ENCODE measurements at places on chromosomes 7 and 10.

- DNase-seq: no peak
Measured at GRCh38 chr10:16547973-16548372, 26.3 kb upstream of the C1QL3 start.

DNA sequence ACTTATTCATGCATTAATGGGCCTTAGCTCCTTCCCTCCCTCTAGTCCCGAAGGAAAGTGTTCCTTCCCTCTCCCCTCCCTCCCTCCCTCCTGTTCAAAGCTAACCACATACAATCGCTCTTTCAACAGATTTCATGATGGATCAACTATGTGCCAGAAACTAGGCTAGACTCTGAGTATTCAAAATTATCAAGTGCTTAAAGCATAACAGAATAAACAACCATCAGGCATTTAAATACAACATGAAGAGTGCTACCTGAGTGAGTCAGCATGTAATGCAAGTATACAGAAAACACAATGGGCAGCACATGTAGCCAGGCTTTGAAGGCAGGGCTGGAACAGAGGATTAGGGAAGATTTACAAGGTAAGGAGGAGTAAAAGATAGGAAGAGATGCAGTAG is 11.3 kb downstream of the CHCHD3 start:
- DNase-seq: no peak

GRCh38 chr7:2546776-2547586 is 8.3 kb downstream of the BRAT1 start:
- DNase-seq: no peak

GRCh38 chr10:127962205-127962604 is 55.3 kb downstream of the PTPRE start:
- no peak for DNase-seq

- no peak for DNase-seq
Measured at GRCh38 chr10:72170263-72170662, 45.5 kb upstream of the ANAPC16 start.

DNA sequence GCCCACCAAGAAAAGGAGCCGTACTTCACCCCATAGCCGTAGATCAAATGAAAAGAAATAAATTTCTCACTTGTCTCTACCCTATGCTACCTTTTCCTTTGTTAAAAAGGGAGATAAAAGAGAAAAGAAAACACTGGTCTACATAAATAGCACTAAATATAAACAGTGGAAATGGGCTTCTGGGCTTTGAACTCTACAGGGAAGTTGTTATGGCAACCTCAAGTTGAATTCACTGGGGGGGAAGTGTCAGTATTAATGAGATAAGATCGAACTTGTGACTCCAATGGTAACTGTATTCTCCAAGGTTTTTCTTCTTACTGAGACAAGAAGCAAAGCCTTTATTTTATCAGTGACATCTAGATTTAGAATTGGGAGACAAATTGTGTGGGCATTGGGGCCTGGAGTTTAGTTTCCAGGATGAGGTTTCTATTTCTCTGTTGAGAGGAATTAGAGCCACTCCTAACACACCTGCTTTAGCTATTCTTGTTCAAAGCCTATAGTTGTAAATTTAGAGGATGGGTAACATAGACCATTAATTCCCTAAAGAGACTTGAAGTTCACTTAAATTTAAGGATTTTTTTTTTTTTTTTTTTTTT is 604.3 kb upstream of the GALNT17 start:
- DNase-seq: no peak

- no peak for DNase-seq
Measured at GRCh38 chr7:155467846-155468784, 10.2 kb downstream of the EN2 start.

- no peak for DNase-seq
Measured at GRCh38 chr7:92589056-92589455, 1.1 kb downstream of the FAM133B start.

DNA sequence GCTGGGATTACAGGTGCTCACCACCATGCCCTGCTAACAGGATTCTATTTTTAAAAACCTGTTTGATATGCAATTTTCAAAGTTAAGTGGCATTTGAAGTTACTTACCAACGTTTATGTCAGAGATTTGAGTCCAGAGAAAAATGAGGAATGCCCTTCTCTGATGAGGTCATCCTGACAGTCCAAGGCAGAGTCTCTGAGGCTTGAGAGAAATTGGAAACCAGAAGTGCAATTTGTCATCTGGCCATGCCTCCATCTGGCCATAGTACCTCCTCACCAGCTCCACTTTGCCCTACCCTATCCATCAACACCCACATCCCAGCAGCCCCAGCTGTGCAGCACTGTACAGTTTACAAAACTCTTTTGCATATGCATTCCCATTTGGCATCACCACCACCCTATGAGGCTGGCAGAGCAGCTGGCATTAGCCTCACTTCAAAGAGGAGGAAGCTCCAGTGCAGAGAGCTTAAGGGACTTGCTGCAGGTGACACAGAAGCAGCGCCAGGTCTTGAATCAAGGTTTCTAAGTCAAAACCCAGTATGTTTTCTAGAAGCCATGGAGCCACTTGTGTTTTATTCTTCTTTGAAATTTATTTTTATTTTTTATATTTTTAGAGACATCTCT is 54.5 kb upstream of the PDZD8 start:
- DNase-seq: no peak
